NCI-H1105 (cell line): ENCODE measurements at places on chromosomes 12 and 14.

GRCh38 chr12:114041136-114041535, 75.0 kb upstream of the RBM19 start:
- DNase-seq = no peak

- no peak for DNase-seq
Measured at GRCh38 chr12:1305791-1306500, 288.4 kb downstream of the FBXL14 start.

DNA sequence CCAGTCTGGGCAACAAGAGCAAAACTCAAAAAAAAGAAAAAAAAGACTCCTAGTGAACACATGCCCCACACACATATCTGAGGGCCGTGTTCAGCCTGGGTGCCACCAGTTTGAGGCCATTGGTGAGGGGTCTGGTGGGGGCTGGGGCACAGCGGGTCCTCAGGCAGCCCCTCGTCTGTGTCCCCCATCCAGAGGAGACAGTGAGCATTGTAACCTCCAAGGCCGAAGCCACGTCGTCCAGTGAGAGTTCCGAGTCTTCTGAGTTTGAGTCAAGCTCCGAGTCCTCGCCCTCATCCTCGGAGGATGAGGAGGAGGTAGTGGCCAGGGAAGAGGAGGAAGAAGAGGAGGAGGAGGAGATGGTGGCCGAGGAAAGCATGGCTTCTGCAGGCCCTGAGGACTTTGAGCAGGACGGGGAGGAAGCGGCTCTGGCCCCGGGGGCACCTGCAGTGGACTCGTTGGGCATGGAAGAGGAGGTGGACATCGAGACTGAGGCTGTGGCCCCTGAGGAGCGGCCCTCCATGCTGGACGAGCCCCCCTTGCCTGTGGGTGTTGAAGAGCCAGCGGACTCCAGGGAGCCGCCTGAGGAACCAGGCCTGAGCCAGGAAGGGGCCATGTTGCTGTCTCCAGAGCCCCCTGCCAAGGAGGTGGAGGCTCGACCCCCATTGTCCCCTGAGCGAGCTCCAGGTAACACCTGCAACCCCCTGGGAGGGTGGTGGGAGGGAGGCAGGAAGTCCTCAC, 15.6 kb downstream of the SETD1B start:
- DNase-seq = no peak

- no peak for DNase-seq
Measured at GRCh38 chr12:47534695-47535094, 171.1 kb downstream of the RPAP3 start.

GRCh38 chr12:26963413-26963812, 25.1 kb downstream of the FGFR1OP2 start:
- no peak for DNase-seq

DNA sequence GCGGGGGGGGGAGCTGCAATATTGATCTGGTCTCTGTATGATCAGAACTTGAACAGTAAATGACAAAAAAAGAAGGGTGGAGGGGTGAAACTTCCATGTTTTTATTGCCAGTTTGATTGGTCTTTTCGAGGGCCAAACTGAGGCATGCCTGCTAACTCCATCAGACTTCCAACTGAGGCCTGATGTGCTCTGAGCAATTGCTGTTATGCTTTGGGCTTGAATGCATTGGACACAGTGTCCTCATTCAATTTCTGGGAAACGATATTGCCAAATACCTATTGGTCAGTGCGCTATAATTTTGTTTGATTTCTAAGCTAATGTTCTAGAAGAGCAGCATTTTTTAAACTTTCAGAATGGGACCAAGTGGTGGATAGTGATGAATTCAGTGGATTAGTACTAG, 2.1 kb upstream of the SLC38A2 start:
- no peak for DNase-seq

DNA sequence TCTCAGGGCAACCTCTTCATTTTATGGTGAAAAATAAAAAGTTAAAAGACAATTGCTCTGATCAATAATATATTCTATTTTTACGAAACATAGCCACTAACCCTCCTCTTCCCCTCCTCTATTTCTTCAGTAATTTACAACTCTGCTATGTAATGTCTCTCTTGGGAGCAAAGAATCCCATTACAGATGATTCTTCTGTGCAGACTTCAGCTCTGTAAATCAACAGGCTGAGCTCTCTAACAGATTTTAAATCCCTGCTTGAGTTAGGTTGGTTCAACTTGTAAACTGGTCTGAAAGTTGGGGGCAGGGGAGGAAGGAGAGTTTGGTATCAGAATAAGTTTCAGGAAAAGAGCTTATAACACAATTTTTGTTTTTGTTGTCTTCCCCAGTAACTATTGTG, 151.0 kb downstream of the SLC25A21 start:
- no peak for DNase-seq

- DNase-seq = peak; percentile 86
Measured at GRCh38 chr12:63037746-63038712, 103.1 kb upstream of the PPM1H start.

GRCh38 chr14:80477388-80478160, 266.3 kb upstream of the DIO2 start:
- DNase-seq = no peak

DNA sequence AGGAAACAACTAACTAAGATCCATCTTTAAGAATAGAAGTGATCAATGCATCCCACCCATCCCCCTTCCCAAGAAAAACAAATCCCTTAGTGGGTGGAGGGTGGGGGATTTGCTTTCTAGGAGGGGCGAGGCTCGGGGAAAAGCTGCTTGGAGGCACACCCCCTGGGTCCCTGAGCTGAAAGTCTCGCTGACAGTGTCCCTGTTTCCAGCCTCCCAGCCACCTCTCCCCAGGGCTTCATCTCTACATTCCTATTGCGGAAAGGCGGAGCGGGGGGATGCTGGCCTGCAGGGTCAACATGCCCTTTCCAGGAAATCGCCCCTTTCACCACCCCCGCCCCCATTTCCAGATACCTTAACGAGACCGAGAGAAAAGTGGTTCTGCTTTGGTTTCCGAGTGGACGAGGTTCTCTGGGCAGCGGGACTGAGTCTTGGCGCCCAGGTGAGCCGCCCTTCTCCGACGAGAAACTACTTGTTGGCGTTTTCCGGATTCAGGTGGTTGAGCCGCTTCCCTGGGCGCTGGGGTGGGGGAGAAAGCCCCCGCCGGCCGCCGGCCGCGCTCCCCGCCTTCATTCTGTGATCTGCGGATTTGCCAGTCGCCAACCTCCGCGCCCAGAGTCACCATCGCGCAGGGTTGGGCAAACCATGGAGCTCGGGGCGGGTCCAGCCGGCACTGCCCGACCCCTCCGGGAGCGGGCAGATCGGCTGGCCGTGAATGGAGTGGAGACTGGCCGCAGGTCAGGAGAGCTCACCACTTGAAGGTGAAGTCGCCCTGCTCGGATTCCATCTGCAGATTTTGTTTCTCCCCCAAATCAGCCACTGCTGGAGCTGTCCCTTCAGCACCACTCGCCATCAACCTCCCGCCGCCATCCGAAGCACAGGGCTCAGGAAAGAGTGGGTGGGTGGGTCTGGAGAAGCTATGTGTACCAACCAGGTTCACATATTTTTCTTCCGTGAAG, 505 bp downstream of the KCNC2 start:
- peak; percentile 50 for DNase-seq
